NCI-H1092 (cell line): ENCODE measurements at places on chromosomes 1 and 21.
A peak's percentile ranks its signal among the peaks of the same experiment; 100 is the strongest.

DNA sequence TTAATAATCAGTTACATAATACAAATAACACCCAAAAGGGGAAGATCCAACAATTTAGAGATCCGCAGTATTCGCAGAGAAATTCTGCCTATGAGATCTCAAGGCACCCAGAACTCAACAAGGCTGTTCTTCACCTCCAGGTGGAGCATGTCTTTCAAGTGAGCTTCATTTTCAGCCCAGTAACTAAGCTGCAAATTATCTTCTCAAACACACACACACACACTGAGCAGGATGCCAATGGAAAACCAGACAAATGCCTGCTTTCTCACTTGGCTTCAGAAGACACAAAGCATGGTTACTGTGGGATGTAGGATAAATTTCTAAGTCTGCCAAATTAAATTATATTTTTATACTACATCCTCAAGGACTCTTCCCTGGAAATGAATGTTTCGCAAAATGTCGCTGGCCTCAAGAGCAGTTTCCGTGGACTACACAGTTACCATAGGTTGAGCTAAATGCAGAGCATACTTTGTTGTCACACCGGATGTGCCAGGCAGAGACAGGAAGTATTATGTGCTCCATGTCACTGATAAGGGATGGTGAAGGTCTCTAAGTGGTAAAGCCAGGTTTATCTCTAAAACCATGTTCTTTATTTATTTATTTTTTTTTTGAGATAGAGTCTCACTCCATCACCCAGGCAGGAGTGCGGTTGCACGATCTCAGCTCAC is 30.3 kb downstream of the UBR4 start:
- no peak for DNase-seq

- DNase-seq, result no peak
Measured at GRCh38 chr1:88847643-88848042, 43.7 kb downstream of the GTF2B start.

DNA sequence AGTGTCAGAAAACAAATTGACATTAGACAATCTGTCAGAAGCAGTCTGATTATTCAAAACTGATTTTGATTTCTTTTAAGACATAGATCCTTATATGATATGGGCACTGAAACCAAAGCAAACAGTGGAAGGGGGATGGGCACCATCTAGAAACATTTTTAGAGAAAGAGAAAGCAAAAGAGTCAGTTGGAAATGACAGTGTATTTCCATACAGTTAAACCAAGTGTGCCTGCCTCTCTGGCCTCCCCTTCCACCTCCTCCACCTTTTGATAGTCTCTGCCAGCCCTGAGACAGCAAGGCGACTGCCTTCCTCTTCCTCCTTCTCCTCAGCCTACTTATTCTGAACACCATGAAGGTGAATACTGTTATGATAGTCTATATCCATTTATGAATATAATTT is 949.7 kb downstream of the AMY1C start:
- DNase-seq, result no peak

DNA sequence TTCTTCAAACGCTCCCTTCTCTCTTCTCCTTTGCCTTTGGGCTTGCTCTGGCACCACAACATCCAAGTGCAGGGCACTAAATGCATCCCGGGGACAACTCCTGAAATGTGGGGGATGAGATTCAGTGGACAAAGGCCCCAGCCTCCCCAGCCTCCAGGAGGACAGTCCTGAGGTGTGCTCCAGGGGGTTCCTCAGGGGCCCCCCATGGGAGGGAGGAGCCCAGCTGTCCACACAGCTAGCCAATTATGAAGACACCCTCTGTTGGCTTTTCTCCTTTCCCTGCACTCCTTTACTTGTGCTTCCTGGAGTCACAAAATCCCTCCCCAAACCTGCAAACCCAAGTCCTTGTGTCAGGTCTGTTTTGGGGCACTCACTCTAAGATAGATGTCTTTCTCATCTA is 735.4 kb downstream of the PTPRU start:
- no peak for DNase-seq

- DNase-seq, result no peak
Measured at GRCh38 chr1:77200806-77201205, 18.4 kb downstream of the PIGK start.

DNA sequence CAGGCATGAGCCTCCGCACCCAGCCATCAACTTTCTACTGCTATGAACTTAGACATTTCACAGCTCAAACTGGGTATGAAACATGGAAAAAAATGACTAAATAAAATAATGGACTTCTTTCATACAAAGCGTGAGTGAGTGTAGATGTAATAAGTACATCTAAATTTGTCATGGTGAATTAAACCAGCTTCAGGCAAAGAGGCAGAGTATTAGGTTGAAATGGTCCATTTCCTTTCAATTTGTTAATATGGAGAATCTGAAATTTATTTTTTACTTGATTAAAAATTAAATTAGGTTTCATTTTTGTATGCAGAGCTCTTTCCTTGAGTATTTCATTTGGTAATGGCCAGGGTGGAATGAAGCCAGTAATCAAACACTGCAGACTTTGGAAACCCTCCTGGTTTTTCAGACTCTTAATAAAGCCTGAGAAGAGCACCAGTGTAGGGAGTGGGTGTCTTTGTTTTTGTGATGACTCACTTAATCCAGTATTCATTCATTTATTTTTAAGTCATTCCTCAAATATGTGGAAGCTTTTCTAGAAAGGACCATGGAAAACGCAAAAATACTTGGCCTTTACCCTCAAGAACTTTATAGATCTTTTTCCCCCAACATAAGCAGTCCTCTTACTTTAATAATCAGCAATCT is 49.2 kb downstream of the ALG14 start:
- no peak for DNase-seq

- no peak for DNase-seq
Measured at GRCh38 chr1:109149874-109150601, 36.1 kb downstream of the ELAPOR1 start.

DNA sequence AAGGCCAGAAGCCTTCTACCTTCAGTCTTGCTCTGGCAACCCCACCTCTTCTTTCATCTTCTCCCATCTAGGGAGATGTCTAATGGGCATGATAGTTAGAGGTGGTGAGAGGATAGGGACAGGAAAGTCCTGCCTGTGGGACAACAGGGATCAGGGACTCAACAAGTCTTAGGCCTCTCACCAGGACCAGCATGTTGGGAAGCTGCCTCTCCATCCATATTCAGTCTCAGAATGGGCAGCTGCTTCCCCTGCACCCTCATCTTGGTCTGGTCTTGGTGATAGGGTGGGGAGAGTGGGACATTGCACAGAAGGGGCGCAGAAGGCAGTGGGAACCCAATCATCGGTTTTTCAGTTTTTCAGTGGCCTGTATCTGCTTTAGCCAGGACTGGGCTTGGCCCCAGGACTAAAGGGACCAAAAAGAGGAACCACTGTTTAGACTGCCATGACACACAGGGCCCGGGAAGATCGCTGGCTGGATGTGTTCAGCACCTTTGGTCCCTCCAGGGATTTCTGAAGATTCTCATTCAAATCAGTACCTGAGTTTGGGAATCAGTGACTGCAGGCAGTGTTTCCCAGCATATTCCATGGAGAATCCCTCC is 12.7 kb downstream of the RHEX start:
- no peak for DNase-seq

- DNase-seq, result no peak
Measured at GRCh38 chr1:51728611-51729155, 111.8 kb downstream of the OSBPL9 start.

DNA sequence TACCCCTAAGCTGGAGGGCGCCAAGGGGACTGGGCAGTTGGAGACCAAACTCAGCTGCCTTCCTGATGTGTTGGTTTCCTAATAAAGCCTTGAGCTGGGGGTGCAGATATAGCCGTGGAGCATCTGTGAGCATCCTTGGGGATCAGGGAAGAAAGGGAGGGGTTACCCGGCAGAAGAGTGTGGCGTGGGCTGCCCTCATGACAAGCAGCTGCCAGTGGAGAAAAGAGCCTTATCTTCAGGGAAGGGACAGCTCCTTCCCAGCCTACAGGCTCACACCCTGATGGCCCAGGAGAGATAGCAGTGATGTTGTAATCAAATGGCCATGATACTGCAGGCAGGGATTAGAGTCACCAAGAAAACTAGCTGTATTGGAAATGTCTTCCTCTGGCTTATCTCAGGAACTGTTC is 10.8 kb upstream of the NFASC start:
- DNase-seq, result no peak

GRCh38 chr1:56644919-56645676 is at the start of gene PRKAA2:
Gene PRKAA2, plus strand, starts transcription at chr1:56645314. Its CDS starts 74 bp downstream, at chr1:56645388.
- peak; percentile 26 for DNase-seq

DNA sequence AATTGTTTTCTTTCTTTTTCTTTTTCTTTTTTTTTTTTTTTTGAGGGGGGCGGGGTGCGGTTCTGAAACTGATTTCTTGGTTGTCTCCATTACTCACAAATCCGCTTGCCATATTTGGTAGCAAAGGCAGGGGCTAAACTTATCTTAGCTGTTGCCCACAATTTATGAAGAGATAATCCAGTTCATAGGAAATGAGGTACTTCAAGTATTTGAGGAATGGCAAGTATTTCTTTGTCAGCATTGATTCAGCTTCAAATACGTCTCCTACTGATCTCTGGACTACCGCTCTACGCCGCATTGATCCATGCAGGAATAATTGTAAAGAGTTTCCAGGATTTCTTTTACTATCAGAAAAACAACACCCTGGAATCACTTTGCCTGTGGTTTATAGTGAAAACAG is 289.2 kb upstream of the DPYD start:
- no peak for DNase-seq

GRCh38 chr21:45642122-45642813 is 1.3 kb upstream of the PCBP3 start:
- DNase-seq, result no peak

GRCh38 chr1:170445096-170445495 is 86.9 kb upstream of the GORAB start:
- DNase-seq, result no peak

DNA sequence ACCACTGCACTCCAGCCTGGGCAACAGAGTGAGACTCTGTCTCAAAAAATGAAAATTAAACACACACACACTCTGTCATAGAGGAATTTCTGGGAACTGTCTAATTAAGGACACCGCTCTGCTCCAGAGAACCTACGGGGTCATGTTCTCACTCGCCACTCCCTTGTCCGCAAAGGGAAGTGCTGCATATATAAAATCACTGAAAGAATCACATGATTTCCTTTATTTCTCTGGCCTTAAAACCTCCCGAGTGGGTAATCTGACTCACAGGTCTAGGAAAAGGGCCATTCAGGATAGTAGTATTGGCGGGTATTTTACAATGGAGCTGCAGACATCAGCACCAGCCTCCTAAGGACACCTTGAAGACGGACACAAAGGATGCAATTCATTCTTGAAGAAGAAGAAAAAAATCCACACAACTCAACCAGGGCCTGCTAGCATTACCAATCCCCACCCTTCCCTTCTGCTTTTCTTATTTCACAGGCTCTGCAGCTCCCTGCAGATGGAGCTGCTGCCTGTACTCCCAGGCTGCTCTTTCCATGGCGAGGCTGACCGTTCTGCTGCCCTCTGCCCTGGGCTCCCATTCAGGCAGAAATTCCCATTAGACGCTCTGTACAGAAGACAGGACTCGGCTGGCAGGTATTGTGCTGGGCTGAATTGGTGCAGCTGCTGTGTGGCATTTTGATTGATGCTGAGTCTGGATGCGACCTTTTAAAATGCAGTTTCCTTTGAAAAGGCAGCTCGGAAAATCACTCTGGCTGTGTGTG is 53.3 kb upstream of the FAM89A start:
- no peak for DNase-seq

GRCh38 chr1:24362982-24363614 is 43.9 kb downstream of the GRHL3 start:
- DNase-seq, result no peak

GRCh38 chr1:89489047-89489729 is 35.4 kb upstream of the LRRC8B start:
- no peak for DNase-seq

DNA sequence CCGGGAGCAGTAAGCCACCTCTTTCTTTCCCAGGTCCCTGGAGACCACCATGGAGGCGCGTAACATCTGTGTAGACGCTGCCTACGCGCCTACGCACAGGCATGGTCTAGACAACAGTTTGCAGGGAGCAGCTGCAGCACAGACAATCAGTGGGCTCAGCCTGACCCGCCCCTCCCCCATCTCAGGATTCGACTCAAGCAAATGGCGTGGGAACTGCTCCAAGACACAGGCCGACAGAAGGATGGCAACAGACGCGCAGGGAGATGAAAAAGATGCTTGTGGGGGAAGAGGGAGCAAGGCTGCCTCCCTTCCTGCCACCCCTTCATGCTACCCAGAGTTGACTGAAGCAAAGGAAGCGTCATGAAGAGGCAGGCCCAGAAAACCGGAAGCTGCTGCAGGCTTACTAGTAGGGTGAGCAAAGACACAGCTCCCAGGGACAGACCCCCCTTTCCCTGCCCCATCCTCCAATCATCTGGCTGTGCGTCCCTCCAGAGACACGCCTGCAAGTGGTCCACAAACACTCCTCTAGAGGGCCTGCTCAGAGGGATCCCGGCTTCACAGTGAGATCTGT is 19.5 kb downstream of the STK40 start:
- DNase-seq, result no peak

- no peak for DNase-seq
Measured at GRCh38 chr21:26777166-26777565, 68.0 kb downstream of the ADAMTS1 start.
